ENCODE measurements at places on chromosomes 7 and 10.
A peak's percentile ranks its signal among the peaks of the same experiment; 100 is the strongest.

DNA sequence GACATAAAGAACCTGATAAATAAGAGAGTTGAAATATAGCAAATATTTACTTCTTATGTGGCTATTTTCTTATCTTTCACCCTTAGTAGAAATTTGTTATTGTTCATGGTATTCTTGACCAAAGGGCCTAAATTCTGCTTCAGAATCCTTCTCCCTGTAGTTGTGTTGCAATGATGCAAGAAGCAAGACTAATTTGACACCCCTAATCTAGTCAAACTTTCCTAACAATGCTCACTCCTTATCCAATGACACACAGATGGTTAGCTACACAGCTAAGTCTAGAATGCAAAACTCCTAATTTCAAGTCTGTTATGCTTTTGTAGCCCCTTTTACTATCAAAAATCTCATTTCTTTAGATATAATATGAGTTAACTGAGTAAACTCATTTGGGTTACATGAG, 56.1 kb downstream of the TWIST1 start:
- DNase-seq, result no peak

GRCh38 chr10:77872947-77873535, 53.5 kb downstream of the DLG5 start:
- DNase-seq, result no peak

GRCh38 chr10:64158551-64158950, 637.4 kb downstream of the REEP3 start:
- DNase-seq, result no peak

DNA sequence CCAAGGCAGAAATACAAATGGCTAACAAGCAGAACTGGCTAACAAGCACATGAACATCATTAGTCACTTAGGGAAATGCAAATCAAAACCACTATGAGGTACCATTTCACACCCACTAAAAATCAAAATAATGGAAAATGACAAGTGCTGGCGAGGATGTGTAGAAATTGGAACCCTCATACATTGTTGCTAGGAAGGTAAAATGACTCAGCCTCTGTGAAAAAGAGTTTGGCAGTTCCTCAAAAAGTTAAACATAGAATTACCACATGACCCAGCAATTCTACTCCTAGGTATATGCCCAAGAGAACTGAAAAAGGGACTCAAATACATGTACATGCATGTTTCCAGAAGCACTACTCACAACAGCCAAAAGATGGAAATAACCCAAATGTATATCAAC, 52.8 kb upstream of the ANAPC16 start:
- DNase-seq, result no peak

- DNase-seq, result no peak
Observed at GRCh38 chr10:105041956-105042355, 400.9 kb downstream of the SORCS3 start.

- DNase-seq, result no peak
Observed at GRCh38 chr10:96288151-96288621, 16.0 kb upstream of the DNTT start.

- DNase-seq, result peak; percentile 55
Observed at GRCh38 chr10:89563861-89564478, 28.6 kb upstream of the SLC16A12 start.

DNA sequence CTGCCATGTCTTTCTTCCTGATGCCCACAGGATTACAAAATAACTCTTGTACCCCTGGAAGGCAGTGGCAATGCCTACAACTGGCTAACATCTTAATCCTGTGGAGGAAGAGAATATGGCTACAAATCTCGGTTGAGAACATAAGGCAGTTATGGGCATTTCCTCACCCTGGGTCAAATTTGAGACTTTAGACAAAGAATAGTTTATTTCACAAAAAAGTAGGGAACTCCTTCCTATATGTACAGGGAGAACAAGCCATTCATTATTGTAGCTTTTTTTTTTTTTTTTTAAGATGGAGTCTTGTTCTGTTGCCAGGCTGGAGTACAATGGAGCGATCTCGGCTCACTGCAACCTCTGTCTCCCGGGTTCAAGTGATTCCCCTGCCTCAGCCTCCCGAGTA, 2.6 kb downstream of the ALDH18A1 start:
- DNase-seq, result no peak

- DNase-seq, result no peak
Observed at GRCh38 chr7:140605337-140605736, 35.3 kb downstream of the DENND2A start.

GRCh38 chr7:158754746-158755444, 50.3 kb upstream of the NCAPG2 start:
- no peak for DNase-seq

DNA sequence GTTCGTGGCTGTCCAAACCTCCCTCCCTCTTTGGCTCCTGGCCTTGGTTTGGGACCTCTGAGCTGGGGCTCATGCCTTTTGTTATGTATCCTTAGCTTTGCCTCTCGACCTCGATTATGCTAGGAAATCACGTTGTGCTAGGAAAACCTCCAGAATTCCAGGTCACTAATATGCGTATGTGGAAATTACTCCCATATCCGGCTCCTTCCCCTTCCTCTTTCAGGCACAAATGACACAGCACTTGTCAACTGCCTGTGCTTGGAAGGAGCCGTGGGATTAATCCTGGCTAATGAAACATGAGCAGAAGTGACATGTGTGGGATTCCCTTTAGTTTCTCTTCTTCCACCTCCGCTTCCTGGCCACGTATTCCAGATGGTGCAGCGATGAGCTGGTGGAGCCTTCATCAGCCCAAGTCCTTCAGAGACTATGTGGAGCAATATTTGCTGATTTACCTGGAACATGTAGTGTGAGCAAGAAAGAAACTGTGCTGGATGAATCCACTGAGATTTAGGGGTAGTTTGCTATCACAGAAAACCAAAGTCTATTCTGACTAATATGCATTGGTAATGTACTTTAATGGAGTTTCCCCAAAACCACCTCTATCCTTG, 149.2 kb downstream of the REEP3 start:
- DNase-seq, result no peak

DNA sequence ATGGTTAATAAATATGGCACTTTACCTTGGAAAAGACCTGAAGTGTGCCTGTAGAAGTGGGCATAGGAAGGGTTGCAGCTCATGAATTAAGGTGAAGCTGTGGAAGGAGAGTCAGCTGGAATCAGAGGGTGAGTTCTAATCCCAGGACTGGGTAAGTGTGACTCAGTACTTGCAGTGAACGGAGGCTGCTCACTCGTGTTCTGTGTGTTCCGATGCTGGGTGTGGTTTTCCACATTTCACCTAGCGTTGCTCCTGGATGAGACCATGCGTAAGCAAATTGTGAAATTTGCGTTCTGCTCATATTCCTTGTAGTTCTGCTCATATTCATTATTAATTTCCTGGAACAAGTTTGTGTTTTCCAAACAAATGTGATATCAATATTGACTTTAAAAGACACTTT, 22.4 kb upstream of the TMEM236 start:
- DNase-seq, result no peak

- DNase-seq, result no peak
Observed at GRCh38 chr10:130458509-130458908, 322.3 kb downstream of the GLRX3 start.

GRCh38 chr10:34145715-34146114, 669.4 kb downstream of the PARD3 start:
- peak; percentile 40 for DNase-seq

DNA sequence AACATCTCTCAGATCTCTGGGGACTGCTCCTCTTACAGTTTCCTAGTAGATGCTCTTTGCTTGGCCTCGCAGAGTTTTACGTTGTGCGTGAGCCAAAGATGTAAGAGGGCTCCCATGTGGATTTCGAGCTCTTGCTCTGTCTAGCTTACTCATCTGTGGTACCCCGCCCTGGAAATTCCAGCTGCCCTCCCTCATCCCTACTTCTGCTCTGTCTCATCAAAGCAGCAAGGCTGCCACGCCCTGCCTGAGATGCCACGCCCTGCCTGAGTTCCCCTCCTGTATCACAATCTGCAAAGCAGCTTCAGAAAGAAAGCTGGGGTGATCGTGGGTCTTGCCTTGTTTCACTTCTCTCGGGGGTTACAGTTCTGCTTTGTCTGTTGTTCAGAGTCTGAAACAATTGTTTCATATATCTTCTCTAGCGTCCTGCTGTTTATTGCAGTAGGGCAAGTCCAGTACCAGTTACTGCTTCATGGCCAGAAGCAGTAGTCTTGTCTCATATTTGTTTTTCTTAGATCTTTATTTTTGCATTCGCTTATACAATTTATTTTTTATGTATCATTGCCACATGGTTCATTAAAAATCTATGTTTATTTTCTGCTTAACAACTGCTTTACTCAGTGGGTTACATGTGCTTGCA, 36.1 kb upstream of the CCNY start:
- peak; percentile 57 for DNase-seq

GRCh38 chr10:51348622-51349021, 274.3 kb downstream of the PRKG1 start:
- DNase-seq, result no peak

- peak; percentile 19 for DNase-seq
Observed at GRCh38 chr10:32692174-32692573, 246.2 kb downstream of the CCDC7 start.

DNA sequence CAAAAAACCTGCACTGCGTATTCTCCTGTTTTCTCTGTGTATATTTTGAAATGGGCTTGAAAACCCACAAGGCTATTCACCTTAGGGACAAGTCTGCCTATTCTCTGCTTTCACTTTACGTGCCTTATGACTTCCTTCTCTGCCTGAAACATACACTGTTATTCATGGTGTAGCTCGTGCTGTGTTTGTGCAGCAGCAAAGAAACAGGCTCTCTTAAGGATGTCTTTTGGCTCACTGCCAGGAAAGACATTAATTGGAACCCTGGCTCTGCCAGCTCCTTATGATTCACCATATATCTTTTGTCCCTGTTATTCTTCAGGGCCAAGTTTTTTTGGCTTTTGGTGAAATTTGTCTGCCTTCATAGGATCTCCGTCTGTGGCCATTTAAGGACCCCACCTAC, 92.4 kb downstream of the TMEM106B start:
- no peak for DNase-seq

DNA sequence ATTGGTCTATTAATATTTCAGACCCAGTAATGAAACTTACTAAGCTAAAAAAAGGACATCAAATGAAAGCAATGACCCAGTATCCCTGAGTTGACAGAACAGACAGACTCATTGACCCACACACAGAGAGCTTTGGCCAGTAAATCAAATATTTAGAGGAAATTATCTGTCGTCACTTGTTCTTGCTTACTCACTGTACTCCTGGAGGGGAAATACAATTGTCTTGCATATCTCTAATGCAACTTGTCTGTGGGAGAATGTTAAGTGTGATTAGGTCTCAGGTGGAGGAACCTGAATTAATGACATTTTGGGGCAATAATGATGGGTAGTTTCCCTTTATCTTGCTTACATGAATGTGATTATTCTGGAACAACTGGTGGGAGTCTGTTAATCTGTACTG, 80.4 kb downstream of the CUBN start:
- no peak for DNase-seq

All from HTR-8/SVneo (cell line).